Pons (tissue), 1 donor: ENCODE measurements at places on chromosomes 3 and 15.

GRCh38 chr3:72128921-72129320, 344.0 kb upstream of the PROK2 start:
- DNase-seq = no peak

- no peak for DNase-seq
Observed at GRCh38 chr15:81024936-81025335, 24.2 kb downstream of the TLNRD1 start.

GRCh38 chr15:78035321-78035751, 42.2 kb downstream of the TBC1D2B start:
- no peak for DNase-seq

- no peak for DNase-seq
Observed at GRCh38 chr3:36903119-36903882, 41.6 kb downstream of the TRANK1 start.

DNA sequence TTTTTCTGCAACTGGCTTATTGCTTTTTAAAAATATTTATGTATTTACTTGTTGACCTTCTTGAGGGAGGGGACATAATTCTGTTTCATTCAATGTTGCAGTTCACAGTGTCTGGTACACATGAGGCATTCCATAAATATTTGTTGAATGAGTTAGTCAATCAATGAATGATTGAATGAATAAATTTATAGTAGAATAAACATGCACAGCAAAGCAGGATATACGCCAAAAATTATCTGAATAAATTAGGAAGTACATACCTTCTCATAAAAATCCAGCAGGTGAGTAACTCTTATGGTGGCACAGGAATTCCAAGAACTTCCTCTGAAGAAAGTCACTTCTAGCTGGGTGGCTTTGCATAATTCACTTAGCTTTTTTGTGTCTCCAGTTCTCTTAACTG, 469.4 kb upstream of the ATP11B start:
- DNase-seq = no peak

DNA sequence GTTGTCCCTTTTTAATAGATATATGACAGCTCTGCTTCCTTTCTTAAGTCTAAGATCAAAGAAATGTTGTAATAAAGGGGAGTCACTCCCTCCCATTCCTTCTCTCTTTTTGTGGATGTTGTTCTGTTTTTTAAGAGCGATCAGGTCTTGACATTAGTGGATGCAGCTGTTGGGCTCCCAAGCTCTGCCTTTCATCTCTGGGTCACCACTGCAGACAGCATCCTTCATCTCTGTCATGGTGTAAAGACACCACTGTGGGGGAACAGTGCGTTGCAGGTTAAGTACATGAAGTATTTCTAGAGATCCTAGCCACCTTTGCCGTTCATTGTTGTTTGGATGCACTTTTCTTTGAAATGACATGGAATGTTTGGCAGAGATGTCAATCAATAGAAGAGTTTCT, 17.7 kb downstream of the FNDC3B start:
- no peak for DNase-seq

- DNase-seq = no peak
Observed at GRCh38 chr3:147246906-147247305, 159.4 kb downstream of the ZIC4 start.

DNA sequence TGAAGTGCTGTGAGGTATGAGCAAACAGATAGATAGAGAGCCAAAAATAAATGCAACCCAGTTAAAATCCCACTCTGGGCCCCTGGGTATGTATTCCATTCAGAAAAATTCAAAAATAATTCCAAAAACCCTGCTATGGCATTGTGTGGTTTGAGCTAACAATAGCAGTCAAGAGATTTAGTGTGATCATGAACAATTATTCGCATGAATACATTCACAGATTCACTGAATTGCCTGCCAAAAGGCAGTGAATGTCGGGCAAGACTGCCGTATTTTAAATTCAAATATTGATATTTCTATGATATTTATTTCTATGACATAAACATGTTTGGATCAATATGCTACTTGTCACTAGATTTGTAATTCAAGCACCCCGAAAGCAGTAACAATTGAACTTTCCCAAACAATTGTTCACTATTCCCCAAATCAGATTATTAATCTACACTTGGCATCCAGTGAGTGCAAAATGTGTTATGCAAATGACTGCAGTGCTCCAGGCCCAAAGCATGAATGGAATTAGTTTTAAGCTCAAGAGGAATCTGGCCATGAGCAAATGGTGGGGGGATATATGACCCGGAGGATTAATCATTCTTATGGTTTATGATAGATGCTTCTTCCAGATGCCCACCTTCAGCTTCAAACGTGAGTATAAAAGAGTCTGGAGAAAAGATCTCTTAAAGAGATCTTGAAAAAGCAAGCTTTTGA, 417.0 kb upstream of the MEIS2 start:
- no peak for DNase-seq
